Muscle of leg (tissue), 16 donors: ENCODE measurements at places on chromosomes 1 and 21.
A peak's percentile ranks its signal among the peaks of the same experiment; 100 is the strongest.

- DNase-seq: no peak
- H3K27ac ChIP-seq: no peak overlapping the region
- no peaks in the 10 kb centered on the region for H3K36me3 ChIP-seq
- H3K27me3 ChIP-seq: no peaks in the 10 kb centered on the region
- H3K4me1 ChIP-seq: no peaks in the 10 kb centered on the region
These were observed 52.4 kb downstream of the MAP3K21 start for GRCh38 chr1:233379869-233380438.

DNA sequence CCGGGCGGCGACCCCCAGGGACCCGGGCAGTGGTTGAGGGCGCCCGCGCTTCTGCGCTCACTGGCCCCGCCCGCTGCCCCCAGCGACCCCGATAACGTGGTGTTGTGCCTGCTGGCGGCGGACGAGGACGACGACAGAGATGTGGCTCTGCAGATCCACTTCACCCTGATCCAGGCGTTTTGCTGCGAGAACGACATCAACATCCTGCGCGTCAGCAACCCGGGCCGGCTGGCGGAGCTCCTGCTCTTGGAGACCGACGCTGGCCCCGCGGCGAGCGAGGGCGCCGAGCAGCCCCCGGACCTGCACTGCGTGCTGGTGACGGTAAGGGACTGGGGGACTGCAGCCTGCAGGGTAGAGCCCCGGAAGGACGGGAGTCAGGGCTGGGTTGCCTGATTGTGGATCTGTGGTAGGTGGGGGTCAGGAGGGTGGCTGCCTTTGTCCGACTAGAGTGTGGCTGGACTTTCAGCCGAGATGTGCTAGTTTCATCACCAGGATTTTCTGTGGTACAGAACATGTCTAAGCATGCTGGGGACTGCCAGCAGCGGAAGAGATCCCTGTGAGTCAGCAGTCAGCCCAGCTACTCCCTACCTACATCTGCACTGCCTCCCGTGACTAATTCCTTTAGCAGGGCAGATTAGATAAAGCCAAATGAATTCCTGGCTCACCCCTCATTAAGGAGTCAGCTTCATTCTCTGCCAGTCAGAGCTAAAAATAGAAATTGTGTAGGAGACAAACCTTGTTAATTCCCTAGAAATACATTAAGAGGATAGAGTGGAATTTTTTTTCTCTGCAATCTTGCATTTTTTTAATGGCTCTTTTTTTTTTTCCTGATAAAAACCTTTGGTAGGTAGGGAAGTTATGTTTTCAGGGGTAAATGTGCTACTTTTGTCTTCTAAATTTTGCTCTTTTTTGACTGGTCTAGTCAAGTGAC lies 1.5 kb downstream of the GADD45A start:
- peak; percentile 83 for DNase-seq
- no peaks in the 10 kb centered on the region for H3K27me3 ChIP-seq
- peaks cover 10% of the 10 kb centered on the region for H3K36me3 ChIP-seq

DNA sequence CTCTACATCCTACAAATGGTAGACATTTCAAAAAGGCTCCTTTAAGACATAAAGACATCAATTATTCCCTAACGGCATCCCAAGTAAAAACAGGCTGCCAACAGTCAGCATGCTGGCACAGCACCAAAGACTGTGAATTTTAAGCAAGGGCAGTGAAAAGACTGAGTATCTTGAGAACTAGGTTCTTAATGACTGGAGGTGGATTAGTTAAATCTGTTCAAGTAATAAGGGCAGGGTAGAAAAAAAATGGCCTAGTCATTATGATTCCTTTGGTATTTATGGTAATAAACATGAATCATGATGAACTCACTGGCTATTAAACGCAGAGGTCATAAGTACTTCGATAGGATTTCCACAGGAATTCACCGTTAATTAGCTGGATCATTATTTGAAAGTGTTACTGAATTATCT lies 75.2 kb downstream of the KIFAP3 start:
- H3K4me3 ChIP-seq: no peak overlapping the region
- H3K4me1 ChIP-seq: peaks cover 5% of the 10 kb centered on the region
- no peaks in the 10 kb centered on the region for H3K27me3 ChIP-seq
- H3K27ac ChIP-seq: peak overlapping the region; percentile 81
- peaks cover 4% of the 10 kb centered on the region for H3K36me3 ChIP-seq

GRCh38 chr1:168127503-168127902 lies 9.2 kb downstream of the GPR161 start:
- H3K4me3 ChIP-seq: no peak overlapping the region
- no peaks in the 10 kb centered on the region for H3K4me1 ChIP-seq
- no peak overlapping the region for H3K27ac ChIP-seq
- no peaks in the 10 kb centered on the region for H3K27me3 ChIP-seq
- no peak for DNase-seq

GRCh38 chr1:6580593-6581409 lies 1.0 kb downstream of the ZBTB48 start:
- peak overlapping the region; percentile 88 for H3K27ac ChIP-seq
- no peaks in the 10 kb centered on the region for H3K27me3 ChIP-seq
- H3K36me3 ChIP-seq: peaks cover 8% of the 10 kb centered on the region
- peaks cover 29% of the 10 kb centered on the region for H3K4me1 ChIP-seq

GRCh38 chr1:165633614-165634013 lies 2.6 kb downstream of the MGST3 start:
- H3K27ac ChIP-seq: no peak overlapping the region
- peaks cover 2% of the 10 kb centered on the region for H3K36me3 ChIP-seq
- no peak for DNase-seq
- H3K4me3 ChIP-seq: no peak overlapping the region

DNA sequence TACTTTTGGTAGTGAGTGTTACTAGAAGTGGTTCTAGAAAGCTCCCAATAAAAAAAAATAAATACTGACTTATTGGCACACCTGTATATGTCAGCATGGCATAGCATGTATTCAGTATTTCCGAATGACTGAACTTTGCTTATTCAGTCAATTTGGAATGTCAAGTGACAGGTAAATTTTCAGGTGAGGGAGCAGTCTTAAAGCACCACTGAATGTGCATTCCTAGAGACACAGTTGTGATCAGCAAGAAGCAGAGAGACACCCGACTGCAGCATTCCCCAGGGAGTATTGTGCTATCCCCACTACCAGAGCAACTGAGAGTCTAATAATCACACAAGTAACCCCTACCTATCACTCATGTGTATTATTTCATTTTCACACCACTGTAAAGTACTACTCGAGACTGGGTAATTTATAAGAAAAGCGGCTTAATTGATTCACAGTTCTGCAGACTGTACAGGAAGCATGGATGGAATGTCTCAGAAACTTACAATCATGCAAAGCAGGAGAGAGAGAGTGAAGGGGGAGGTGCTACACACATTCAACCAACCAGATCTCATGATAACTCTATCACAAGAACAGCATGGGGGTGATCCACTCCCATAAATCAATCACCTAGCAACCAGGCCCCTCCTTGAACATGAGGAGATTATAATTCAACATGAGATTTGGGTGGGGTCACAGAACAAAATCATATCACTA lies 201.5 kb downstream of the TBX15 start:
- H3K27me3 ChIP-seq: no peaks in the 10 kb centered on the region
- H3K36me3 ChIP-seq: no peaks in the 10 kb centered on the region
- H3K4me1 ChIP-seq: peaks cover 8% of the 10 kb centered on the region
- no peak for DNase-seq
- H3K27ac ChIP-seq: no peak overlapping the region

GRCh38 chr1:247371801-247372259 lies 40.2 kb upstream of the ZNF496 start:
- H3K27me3 ChIP-seq: peaks cover 10% of the 10 kb centered on the region
- H3K4me3 ChIP-seq: no peak overlapping the region
- no peaks in the 10 kb centered on the region for H3K4me1 ChIP-seq
- H3K27ac ChIP-seq: no peak overlapping the region
- H3K36me3 ChIP-seq: no peaks in the 10 kb centered on the region

- no peaks in the 10 kb centered on the region for H3K27me3 ChIP-seq
- DNase-seq: no peak
- no peak overlapping the region for H3K27ac ChIP-seq
- no peak overlapping the region for H3K4me3 ChIP-seq
These were observed 29.4 kb upstream of the EIF4G3 start for GRCh38 chr1:21206117-21206516.

DNA sequence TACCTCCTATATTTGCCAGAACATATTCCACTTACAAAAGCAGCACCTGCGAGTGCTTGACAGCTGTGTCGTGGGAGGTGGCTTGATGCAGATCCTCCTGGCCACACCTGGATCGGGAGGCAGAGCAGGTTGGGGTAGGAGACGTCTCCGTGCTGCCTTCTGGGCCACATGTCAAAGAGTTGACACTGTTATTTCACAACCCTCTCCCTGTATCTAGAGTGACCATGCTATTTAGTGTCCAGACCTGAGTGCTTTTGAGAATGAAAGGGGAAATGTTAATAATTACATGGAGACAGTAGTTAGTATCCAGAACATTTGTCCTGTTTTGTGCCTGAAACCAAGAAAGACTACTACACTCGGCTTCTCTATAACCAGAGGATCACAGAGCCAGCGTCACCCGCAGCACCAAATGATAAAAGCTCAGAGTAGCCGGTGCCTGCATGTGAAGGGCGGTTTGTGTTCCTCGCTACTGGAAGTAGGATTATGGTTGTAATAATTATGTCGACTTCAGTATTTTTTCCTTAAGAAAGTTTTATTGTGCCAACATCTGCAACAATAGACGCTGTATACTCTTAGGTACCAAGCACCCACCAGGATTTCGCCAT lies 77.1 kb downstream of the GALNT2 start:
- no peaks in the 10 kb centered on the region for H3K36me3 ChIP-seq
- H3K4me1 ChIP-seq: peaks cover 55% of the 10 kb centered on the region
- no peak overlapping the region for H3K4me3 ChIP-seq
- no peaks in the 10 kb centered on the region for H3K27me3 ChIP-seq
- no peak for DNase-seq

GRCh38 chr1:40627987-40628902 lies 37.2 kb downstream of the RIMS3 start:
- H3K4me1 ChIP-seq: no peaks in the 10 kb centered on the region
- H3K36me3 ChIP-seq: no peaks in the 10 kb centered on the region
- H3K27me3 ChIP-seq: no peaks in the 10 kb centered on the region
- no peak overlapping the region for H3K4me3 ChIP-seq
- no peak overlapping the region for H3K27ac ChIP-seq

DNA sequence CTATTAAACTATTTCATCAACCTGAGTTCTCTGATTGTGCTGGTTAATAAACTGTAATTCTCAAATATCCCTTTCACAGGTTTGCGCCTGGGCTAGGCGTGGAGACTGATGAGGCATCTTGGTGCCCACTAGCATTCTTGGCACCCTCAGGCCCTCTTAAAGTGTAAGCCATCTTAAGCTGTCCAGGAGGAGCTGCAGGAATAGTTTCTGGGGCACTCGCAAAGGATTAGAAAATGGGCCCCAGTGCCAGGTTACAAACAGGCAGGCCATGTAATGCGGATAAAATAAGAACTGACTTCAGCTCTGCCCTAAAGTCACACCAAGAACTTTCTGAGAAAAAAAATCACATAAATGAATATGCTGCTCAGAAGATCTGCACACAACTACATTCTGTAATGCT lies 1.1 kb downstream of the CASQ2 start:
- peak; percentile 62 for DNase-seq
- H3K4me1 ChIP-seq: peaks cover 38% of the 10 kb centered on the region
- peaks cover 7% of the 10 kb centered on the region for H3K36me3 ChIP-seq
- no peaks in the 10 kb centered on the region for H3K27me3 ChIP-seq
- H3K27ac ChIP-seq: peak overlapping the region; percentile 79
- peak overlapping the region; percentile 45 for H3K4me3 ChIP-seq

DNA sequence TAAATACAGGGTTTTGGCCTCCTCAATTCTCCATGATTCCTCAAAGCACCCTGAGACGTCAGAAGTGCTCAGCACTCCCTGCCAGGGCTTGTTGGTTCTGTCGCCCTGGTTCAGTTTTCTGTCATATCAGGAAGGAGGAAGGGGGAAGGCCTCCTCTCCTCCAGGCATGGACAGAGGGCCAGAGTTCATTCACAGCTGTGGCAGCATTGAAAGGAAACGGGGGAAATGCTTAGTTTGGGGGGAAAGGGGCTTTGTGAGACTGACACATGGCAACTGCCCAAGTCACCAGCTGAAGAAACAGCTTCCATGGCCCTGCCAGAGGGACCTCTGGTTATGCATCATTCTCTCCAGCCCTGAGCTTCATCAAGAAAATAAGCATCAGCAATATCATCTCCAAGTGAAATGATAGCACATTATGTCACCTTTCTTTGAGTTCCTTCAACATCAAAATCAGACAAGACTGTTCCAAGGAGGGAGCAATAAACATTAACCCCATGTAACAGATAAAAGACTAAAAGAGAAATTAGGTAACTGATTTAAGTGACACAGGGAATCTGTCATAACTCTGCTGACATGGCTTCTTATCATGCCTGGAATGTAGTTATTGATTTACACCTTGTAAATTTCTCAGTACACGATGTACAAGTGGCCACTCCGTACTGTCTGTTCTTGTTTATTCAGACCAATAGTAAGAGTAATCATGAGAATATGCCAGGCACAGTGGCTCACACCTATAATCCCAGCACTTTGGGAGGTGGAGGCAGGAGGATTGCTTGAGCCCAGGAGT lies 103.2 kb upstream of the SLC25A33 start:
- H3K27me3 ChIP-seq: no peaks in the 10 kb centered on the region
- H3K4me1 ChIP-seq: peaks cover 27% of the 10 kb centered on the region
- H3K4me3 ChIP-seq: no peak overlapping the region
- H3K27ac ChIP-seq: no peak overlapping the region
- no peak for DNase-seq
- H3K36me3 ChIP-seq: no peaks in the 10 kb centered on the region

DNA sequence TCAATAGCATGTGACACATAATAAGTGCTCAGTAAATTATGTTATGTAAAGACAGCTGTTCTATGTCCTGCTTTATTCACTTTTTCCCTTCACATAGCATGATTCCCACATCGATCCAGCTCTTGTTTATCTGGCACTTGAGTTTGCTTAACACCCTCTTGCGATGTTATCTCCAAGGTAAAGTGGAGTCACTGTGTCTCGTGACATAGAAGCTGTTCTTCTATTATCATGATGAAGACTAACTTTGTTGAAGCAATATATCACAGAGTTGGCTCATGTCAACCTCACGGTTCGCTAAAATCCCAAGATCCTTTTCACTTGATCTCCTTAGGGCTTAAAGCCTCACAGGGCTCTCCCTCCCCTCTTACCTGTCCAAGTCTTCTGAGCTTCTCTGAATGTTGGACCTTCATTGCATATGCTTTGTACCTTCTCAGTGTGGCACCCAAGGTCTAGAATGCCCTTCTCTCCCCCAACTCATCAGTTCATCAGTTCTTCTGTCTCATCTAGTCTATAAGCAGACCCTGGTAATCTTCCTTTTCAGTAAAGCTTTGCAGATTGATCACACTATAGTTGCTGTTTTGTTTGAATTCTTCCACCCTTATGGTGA lies 38.0 kb downstream of the PLXNA2 start:
- H3K4me3 ChIP-seq: no peak overlapping the region
- no peaks in the 10 kb centered on the region for H3K27me3 ChIP-seq
- peaks cover 51% of the 10 kb centered on the region for H3K4me1 ChIP-seq
